ENCODE measurements at places on chromosomes 5 and 9.
A peak's percentile ranks its signal among the peaks of the same experiment; 100 is the strongest.

GRCh38 chr9:97305501-97306298 lies 1.8 kb upstream of the CCDC180 start:
- DNase-seq = no peak

DNA sequence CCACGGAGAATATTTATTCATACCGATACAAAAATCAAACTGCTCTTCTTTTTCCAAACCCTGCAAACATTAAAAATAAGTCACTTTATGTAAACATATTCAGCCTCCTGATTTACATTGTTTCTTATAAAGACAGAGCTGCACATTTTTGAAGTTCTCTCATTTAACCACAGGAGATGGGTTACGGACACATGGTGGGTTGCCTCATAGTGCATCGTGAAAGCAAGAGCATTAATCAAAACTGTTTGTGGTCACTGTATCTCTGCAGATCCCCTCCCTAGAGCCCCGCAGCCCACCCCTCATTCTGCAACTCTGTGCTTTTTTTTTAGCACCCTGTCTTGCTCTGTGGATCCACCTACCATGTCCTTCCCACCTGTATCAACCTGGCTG lies 43.3 kb upstream of the EQTN start:
- DNase-seq = no peak

GRCh38 chr9:134651226-134651905 lies 9.8 kb downstream of the COL5A1 start:
- DNase-seq = no peak

GRCh38 chr9:104836235-104836634 lies 72.3 kb downstream of the NIPSNAP3B start:
- DNase-seq = no peak

DNA sequence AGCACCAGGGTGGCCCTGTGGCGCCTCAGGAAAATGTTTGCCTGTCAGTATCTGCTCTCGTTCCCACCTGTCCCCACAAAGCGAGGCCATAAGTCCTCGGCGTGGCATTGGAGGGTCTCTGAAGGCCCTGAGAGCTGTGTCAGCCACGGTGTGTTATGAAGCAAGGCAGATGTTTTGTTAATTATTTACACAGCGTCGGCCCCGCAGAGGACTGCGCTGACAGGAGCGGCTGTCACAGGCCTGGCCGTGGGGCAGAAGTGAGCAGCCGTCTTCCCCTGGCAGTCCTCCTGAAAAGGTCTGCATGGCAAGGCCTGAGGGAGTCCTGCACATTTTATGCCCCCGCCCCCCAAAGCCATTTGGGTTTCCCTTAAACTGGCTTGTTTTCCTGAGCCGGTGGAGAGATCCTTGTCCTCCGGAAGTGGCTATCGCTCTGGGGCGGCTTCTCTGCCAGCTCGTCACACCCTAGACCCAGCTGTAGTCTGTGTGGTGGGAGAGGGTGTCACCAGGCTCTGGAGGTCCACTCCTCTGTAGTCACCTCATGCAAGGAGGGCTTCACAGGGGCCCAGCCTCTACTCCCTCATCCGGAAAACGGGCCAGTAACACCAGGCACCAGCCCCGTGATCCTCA lies 6.2 kb downstream of the NEK6 start:
- no peak for DNase-seq

DNA sequence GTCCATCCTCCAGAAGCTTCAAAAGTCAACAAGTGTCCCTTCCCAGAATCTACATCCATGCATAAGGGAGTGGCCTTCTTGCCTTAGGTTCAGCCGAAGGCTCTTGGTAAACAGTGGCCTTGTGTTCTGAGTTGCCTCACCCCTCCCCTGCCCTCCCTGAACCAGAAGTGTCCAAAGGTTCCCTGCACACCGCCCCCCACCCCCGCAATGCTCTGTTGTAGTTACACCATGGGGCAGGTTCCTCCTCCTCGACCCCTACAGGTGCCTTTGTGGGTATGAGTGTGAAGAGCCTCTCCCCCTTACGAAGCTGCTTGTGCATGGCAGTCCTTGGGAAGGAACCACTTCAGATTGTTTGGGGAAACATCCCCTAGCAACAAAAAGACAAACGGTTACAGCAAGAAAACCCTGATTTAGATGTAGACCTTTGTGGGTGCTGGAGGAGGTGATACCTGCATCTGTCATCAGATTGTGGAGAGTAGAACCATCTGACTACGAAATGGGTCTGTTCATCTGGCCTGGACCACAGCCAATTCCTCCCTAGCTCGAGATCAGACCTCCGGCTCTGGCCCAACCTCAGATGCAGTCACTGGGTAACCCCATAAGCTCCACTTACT lies 7.1 kb downstream of the SPACA9 start:
- DNase-seq = no peak

GRCh38 chr5:160118349-160119141 lies 705 bp downstream of the PWWP2A start:
- peak; percentile 42 for DNase-seq

GRCh38 chr5:94707359-94707758 lies 88.9 kb downstream of the SLF1 start:
- DNase-seq = no peak

DNA sequence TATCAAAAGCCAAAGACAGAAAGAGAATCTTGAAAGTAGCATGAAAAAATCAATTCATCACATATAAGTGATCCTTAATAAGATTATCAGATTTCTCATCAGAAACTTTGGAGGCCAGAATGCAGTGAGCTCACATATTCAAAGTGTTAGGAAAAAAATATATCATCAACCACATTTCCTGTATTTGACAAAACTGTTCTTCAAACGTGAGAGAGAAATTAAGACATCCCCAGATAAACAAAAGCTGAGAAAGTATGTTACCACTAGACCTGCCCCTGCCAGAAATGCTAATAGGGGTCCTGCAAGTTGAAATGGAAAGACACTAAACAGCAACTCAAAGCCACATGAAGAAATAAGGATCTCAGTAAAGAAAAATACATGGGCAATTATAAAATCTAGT lies 29.9 kb downstream of the HACD4 start:
- DNase-seq = no peak

- DNase-seq = peak; percentile 53
Observed at GRCh38 chr9:99824378-99825171, 2.9 kb downstream of the NR4A3 start.

DNA sequence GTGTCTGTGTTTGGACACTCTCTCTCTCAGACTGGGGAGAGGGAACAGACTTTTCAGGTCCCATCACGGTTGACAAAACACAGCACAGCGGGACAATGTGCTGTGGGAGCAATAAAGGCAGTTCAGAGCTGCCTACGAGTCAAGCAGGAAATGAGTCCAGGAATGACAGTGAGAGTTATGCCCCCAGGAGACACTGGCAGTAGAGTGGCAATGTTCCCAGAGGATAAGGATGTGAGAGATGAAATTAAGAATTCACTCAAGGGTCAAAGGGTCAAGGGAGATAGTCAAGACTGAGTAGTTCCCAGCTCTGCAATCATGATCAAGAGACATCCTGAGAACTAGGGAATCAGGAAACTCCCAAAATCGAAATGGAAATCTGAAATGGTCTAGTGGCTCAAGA lies 156.1 kb downstream of the LURAP1L start:
- DNase-seq = no peak

GRCh38 chr9:126412905-126413304 lies 86.3 kb downstream of the MVB12B start:
- DNase-seq = no peak

DNA sequence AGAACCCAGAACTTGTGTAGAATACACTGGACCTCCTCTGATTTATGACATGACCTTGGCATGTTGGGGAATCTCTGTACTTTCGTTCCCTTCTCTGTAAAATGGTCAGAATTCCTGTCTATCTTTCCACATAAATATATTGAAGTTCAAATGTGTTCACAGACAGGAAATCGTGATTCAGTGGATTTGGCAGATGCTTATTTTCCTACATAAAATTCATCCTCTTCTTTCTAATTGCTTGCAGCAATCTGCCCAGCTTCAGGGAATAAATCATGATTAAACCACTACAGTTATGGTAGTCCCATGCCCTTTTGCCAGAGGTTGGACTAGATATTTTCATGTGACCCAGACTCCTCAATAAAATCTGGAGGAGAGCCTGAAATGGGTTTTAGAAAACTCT lies 52.1 kb upstream of the ARL15 start:
- DNase-seq = no peak

GRCh38 chr5:61582205-61582820 lies 250.3 kb downstream of the ZSWIM6 start:
- DNase-seq = no peak

DNA sequence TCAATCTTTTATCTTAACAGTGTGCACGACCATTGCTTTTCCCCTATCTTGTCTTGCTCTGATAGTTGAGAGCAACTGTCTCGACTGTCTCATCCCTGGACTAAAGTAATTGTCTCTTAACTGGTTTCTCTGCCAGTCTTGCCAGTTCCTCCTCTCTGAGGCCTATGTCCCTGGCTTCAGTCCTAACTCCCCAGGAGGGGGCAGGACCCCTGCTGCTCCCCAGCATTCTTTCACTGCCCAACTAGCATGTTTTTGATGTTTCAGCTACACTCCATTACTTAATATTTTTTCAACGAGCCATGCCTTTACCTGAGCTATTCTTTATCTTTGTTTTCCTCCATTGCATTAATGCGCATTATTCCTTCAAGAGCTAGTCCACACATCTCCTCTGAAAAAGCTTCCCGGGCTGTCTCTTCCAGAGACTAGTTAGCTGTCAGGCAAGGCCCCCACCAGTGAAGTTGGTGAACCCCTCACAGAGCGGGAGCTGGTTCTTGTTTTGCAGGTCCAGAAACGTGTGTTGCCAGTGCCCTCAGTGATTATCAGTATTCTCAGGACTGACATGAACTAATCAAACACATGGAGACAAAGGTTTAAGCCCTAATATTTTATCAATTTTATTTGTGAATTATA lies 291.7 kb upstream of the KCNN2 start:
- DNase-seq = no peak

GRCh38 chr5:92886751-92887150 lies 694.3 kb downstream of the NR2F1-AS1 start:
- DNase-seq = no peak

DNA sequence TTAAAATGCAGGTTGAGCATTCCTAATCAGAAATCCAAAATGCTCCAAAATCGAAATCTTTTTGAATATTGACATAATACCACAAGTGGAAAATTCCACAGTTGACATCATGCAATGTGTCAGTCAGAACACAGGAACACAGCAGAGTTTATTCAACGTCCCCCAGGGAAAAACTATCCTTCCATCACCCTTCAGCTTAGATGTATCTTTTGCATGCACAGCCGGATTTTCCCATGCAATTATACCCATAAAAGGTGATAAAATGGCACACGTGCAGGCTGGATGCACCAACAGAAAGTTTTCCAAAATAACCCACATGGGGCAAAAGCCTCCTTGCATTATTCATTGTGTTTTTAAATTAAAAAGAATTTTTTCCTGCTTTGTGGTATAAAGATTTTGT lies 71.2 kb downstream of the RAB24 start:
- DNase-seq = no peak

- no peak for DNase-seq
Observed at GRCh38 chr5:40869384-40869783, 28.2 kb downstream of the CARD6 start.

- no peak for DNase-seq
Observed at GRCh38 chr5:67173959-67174358, 22.6 kb downstream of the CD180 start.

DNA sequence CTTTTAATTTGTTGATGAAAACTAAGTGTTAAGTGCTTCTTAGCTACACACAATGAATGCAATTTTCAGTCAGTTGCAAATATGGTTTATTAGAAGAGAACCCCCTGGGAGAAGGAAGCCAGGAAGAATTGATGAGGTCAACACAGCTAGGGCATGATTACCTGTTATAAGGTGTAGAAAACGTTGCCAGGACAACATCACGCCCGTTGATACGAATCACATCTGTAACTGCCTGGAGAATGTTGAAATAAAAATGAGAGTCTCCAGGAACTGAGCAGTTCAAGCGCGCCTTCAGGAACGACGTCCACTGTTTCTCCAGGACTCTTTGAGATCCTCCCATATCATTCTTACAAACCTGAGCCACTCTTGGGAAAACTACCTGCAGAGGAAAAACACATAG lies 88.0 kb downstream of the SEMA6A start:
- DNase-seq = no peak

DNA sequence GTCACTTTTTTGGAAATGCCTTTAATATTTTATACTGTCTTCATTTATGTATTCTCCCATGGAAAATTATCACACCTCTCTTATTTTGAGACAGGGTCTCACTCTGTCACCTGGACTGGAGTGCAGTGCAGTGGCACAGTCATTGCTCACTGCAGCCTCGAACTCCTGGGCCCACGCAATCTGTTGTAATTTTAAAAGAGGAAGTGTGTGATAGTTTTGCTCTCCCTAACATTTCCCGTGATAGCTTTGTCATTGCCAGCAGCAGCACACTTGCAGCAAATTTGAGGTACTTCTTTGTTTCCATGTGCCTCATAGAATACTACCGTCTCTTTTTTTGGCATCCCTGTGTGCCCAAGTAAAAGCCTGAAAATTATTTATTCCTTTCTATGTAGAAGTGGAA lies 103.5 kb downstream of the RNF180 start:
- DNase-seq = no peak

- no peak for DNase-seq
Observed at GRCh38 chr5:90571147-90571773, 12.7 kb downstream of the ADGRV1 start.

DNA sequence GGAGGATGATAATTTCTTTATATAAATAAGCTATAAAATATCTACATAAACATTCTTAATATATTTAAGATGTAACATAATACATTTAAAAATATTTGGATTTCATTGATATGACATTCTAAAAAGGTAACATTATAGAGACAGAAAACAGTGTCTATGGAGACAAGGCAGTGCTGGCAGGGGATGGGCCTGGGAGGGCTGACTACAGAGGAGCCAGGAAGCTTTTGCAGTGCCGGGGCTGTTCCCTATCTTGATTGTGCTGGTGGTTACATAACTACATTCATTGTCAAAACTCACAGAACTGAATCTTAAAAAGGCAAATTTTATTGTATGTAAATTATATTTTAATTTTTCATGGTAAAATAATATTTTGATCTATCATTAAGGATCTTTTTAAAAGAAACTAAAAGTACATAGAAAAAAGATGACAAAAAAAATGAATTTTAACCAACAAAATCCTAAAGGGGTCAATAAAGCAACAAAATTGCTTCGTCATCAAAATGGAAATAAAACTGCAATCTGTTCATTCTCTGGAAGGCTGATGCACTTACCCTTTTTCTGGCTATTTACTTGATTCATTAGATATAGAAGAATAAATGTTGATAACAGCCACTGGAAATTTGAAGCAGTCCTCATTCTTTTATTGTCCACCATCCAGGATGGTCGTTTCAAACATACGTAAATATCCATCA lies 26.3 kb downstream of the LIFR start:
- DNase-seq = no peak

GRCh38 chr5:134099288-134099872 lies 15.1 kb upstream of the TCF7 start:
- no peak for DNase-seq

DNA sequence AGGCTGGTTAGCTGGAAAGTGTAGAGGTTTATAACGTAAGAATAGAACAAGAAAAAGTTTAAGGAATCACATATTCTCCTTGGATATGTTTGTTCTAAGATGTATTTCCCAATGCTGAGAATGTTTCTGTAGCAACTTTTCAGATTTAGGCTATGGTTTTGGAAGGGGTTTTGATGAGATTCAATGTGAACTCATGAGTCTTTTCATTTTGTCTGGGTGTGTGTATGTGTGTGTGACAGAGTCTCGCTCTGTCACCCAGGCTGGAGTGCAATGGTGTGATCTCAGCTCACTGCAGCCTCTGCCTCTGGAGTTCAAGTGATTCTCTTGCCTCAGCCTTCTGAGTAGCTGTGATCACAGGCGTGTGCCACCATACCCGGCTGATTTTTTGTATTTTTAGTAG lies 38.6 kb downstream of the RAI14 start:
- DNase-seq = no peak

GRCh38 chr9:90807006-90807405 lies 5.4 kb downstream of the SYK start:
- DNase-seq = no peak

- no peak for DNase-seq
Observed at GRCh38 chr9:27408482-27408881, 111.5 kb upstream of the EQTN start.
